ENCODE measurements at places on chromosomes 3 and 15.

DNA sequence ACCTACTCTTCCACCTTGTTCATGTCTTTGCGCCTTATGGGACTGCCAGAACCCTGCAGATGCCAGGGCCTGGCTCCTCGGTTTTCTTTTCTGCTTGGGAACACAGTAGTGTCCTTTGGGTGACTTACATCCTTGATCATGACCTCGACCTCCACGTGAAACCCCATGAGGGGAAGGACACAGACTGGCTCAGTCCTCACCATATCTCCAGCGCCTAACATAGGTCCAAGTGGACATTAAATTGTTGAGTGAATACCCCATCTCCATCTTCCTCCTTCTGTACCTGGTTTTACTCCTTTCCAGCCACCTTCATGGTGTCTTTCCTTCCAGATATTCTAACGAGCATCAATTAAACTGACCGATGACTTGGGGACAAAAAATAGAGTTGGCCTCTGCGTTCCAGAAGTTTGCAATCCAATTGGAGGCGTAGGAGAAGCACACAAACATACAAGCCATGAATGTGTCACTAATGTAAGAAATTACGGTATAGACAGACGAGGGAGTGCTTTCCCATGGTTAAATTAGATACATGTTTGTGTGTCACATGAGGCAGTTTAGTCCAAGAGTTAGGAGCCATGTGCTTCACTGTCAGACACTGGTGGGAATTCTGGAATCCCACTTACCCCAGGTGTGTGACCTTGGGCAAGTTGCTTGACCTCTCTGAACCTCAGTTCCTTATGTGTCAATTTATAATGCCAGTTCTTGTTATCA lies 907 bp upstream of the HERC1 start:
- DNase-seq = no peak

GRCh38 chr3:30663533-30664241 lies 57.3 kb downstream of the TGFBR2 start:
- no peak for DNase-seq

GRCh38 chr3:133452641-133453319 lies 52.9 kb downstream of the BFSP2 start:
- DNase-seq = no peak

DNA sequence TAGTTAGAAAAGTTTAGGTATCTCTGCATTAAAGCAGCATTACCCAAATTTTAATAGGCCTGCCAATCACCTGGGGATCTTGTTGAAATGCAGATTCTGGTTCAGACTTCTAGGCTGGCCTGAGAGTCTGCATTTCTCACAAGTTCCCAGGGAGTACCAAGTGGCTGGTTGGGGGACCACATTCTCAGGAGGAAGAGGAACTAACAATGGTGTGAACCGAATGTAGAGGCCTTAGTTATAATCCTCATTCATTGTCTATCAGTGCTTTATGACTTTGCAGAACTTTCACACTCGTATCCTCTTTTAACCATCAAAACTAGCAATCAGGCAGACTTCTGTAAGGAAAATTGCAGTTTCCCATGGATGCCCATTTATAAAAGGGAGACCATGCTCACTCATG lies 38.2 kb upstream of the UBE2E1 start:
- DNase-seq = no peak

DNA sequence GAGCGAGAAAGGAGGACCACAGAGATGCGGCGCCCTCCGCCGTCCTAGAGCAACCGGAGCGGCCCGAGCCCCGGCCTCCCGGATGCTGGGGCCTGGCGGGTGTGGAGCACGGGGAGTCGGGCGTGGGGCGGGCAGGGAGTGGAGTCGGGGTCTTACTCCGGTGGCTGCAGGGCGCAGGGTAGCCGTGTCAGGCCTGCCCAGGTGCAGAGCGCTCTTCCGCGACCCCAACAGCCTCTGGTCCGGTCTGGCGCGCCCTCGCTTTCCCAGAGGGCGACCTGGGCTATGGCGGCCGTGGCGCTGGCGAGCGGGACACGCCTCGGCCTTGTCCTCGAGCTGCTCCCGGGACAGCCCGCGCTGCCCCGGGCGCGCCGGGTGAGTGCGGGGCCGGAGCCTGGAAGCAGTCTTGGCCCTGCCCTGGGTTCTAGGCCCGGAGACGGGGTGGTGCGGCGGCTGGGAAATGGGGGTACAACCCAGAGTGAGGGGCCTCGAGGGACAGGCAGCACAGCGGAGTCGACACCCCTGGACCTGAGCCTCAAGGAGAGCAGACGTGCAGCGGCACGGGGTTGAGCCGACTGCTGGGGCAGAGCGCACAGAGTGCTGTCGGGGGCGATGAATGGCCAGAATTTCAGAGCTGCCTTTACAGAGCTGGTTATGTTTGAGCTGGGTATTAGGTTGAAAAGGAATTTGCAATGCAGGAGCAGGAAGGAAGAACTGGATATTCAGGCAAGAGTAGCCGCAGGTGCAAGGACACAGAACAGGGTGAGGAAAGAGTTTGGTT lies at the start of gene ZNF662:
TSS of gene ZNF662 (plus strand) at position 73 of the 778 bp plus-strand sequence. CDS start 1,973 bp downstream, outside the sequence.
- peak; percentile 50 for DNase-seq

- DNase-seq = no peak
Observed at GRCh38 chr15:74136814-74137536, 6.6 kb downstream of the ISLR2 start.

- no peak for DNase-seq
Observed at GRCh38 chr3:183230826-183231225, 22.2 kb upstream of the B3GNT5 start.

DNA sequence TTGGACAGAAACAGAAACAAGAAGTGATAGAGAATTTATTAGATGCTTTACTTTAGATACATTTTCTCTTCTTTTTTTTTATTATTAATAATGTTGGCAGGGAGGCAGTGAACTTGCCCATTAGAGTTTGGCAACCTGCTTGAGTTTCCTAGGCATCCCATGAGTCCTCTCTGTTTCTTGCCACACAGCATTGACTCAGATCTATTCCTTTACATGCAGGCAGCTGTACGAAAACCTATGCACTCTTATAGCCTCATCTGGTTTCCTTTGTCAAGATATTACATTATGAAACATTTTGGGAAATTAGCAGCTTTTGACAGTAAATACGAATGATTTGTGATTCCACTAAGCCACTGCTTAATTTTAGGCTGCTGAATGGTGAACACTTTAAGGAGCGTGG lies 23.3 kb downstream of the IL1RAP start:
- no peak for DNase-seq

GRCh38 chr3:124814620-124815421 lies 72.3 kb downstream of the ITGB5 start:
- DNase-seq = peak; percentile 72

GRCh38 chr3:43175541-43175940 lies 69.7 kb upstream of the POMGNT2 start:
- DNase-seq = no peak

DNA sequence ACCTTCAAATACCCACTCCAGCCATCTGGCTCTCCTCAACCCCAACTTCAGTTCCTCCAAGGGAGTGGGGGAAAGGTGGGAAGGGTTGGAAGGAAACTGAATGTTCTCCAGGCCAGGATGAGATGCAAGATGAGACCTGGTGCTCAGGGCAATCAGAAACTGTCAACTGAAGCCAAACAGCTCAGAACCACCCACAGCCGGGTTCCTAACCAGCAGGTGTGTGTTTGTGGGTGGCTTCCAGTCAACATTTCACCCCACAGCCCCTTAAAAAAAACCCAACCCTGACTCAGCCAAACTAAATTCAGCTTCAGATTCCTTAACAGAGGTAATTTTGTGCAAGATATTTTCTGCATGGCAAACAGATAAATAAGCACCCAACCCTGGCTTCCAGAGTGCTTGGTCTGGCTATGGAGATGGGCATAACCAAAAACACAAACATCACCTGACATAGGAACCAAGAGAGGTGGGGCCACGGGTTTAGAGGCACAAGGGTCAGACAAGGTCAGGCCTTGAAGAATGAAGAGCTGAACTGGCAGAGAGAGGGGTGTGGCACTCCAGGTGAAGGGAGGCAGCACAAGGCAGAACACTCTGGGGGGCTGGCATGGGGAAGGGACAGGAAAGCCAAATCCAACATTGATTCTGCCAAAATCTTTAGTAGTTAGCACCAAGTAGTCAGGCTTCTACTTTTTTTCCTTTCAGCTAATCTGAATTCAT lies 34.7 kb downstream of the ZNF445 start:
- peak; percentile 49 for DNase-seq

GRCh38 chr3:61612211-61613194 lies 51.1 kb downstream of the PTPRG start:
- no peak for DNase-seq

GRCh38 chr3:77414881-77415280 lies 375.0 kb downstream of the ROBO2 start:
- no peak for DNase-seq

DNA sequence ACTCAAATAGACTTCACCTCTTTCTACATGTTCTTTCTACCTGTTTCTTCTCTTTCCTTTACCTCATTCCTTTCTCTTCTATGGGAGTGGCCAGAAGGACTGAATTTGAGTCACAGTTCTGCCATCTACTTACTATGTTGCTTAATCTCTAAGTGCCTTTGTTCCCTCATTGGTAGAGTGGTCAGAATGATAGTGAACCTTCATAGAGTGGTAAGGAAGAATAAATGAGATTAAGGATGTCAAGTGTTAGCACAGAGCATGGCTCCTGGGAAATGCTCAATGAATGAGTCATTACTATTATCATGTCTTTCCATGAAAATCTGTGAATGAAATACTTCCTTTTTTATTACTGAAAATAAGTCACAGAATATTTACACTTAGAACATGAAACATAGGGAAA lies 17.5 kb downstream of the TMEM207 start:
- DNase-seq = no peak

- DNase-seq = no peak
Observed at GRCh38 chr3:24352893-24353553, 141.6 kb downstream of the THRB start.

DNA sequence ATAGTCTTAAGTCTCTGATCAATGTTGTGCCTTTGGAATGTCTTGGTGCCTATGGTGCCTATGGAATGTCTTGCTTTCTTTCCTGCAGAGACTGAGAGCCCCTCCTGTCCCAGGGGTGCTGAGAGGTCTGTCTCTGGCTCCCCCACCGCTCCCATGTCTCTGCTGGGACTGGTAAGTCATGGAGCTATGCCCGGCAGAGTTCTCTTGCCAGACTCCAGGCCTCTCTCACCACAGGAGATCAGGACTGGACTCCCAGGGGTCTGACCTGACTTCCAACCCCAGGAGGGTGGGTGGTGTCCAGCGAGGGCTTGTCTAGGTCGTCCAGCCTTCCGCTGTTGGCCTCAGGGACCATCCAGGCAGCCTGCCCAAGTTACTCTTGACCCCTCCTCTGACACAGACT lies 14.0 kb upstream of the CYP11A1 start:
- DNase-seq = no peak

DNA sequence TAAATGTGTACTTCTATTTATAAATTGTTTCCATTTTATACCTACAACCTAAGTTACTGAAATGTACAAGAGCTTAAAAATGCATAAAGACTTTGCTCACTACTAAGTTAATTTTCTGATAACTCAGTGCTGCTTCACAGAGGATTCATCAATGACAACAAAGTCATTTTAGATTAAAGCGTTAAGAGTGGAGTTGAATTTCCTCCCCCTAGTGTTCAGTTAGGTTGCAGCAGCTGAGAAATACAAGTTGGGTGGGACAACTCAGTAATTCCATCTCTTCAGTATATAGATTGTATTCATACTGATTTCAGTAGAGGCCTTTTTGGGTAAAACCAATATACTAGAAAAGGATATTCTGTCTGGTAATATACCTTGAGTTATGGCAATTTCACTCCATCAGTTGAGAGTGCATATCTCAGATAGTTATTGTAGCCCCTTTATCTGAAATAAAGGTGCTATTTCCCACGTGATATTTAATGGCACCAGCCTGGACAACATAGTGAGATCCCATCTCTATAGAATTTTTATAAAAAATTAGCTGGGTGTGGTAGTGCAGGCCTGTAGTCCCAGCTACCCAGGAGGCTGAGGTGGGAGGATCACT lies 6.9 kb upstream of the RPL35A start:
- DNase-seq = peak; percentile 57

DNA sequence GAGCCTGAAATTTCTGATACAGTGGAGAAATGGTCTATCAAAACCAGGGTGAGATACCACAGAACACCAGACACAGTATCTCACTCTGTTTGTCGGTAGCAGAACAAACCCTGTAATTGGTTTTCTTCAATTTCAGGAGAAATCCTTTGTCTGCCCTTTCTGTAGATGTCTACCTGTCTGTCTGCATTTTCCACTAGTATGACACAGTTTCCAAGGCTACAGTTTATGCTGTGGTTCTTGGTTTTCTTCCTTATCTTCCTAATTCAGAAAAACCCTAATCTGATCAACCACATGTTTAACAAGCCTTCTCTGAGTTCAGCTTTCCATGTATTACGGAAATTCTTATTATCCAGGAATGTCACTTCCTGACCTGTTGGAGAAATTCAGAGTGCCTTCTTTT lies 70.8 kb downstream of the SCN11A start:
- no peak for DNase-seq

DNA sequence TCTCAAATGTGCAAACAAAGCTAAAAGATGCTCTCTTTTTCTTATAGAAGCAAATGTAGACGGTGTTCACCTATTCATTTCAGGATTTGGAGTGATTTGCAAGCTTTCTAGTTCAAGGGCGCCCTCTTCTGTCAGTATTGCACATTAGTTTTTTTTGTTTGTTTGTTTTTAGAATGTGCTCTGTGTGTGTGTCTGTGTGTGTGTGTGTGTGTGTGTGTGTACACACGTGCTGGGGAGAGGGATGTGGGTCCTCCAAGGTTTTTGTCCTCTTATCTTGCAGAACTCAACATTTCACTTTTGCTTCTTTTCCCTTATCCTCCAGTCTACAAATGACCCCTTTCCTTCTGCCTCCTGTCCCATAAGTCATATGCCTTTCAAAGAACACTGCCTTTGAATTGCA lies 23.5 kb downstream of the DNAH1 start:
- peak; percentile 86 for DNase-seq

- peak; percentile 20 for DNase-seq
Observed at GRCh38 chr3:191244242-191244867, 45.3 kb downstream of the OSTN start.

GRCh38 chr15:59335207-59335786 lies 37.4 kb downstream of the MYO1E start:
- no peak for DNase-seq

GRCh38 chr3:158405507-158405906 lies 165.5 kb upstream of the MLF1 start:
- DNase-seq = no peak
